EL (cell line): ENCODE measurements at places on chromosomes 3 and 15.
A peak's percentile ranks its signal among the peaks of the same experiment; 100 is the strongest.

DNA sequence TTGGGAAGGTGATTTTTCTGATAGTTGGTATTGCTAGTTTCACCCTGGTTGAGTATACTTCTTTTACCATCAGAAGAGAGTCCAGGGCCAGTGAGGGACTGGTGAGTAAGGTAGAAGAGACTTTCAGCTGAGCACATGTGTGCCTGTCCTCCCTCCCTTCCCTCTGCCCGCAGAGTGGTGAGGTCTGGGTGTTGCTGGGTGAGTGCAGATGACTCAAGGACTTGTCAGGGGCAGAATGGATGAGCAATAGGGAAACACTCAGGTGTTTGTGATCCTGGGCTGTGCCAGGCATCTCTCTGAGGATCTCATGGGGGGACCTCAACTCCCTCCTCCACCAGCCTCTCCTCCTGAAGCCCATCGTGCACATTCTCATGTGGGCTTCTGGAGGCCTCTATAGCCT, 76.0 kb upstream of the GSK3B start:
- DNase-seq: peak; percentile 91

- DNase-seq: peak; percentile 36
Observed at GRCh38 chr3:40309925-40310695, 603 bp downstream of the EIF1B start.

DNA sequence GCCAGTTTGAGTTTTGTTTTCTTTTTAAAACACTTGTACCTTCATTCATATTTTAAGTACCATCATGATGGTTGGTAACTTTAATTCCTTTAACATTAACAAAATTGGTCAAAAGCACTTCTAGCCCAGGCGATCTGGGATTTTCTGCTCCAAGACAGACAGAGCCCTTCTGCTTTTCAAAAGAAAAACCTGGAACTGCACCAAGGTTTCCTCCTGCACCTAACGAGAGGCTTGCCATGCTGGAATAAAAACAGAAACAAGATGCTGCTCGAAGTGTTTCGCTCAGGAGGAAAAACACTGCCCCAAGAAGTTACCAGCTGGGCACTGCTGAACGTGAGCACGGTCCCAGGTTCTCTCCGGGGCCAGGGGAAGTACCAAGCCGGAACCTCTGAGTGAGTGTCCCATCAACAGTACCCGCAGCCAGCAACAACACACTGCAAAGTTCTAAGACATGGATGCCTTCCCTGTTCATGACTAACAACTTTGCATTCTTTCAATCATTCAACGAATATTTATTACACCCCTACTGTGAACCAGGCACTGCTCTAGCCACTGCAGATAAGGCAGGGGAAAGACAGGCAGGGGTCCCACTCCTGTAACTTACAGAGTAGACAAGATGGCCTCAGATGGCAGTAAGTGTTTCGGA, 98.8 kb downstream of the XXYLT1 start:
- DNase-seq: no peak

GRCh38 chr3:5553203-5553602, 365.7 kb downstream of the EDEM1 start:
- DNase-seq: no peak

GRCh38 chr15:72925661-72926060, 126.6 kb upstream of the NEO1 start:
- no peak for DNase-seq

- peak; percentile 99 for DNase-seq
Observed at GRCh38 chr15:39404767-39405181, 176.1 kb upstream of the THBS1 start.

- DNase-seq: no peak
Observed at GRCh38 chr3:46667061-46667621, 26.3 kb downstream of the ALS2CL start.

GRCh38 chr3:33372218-33373081, 67.8 kb downstream of the UBP1 start:
- peak; percentile 77 for DNase-seq

- DNase-seq: peak; percentile 27
Observed at GRCh38 chr3:66480666-66481065, 20.2 kb downstream of the LRIG1 start.

DNA sequence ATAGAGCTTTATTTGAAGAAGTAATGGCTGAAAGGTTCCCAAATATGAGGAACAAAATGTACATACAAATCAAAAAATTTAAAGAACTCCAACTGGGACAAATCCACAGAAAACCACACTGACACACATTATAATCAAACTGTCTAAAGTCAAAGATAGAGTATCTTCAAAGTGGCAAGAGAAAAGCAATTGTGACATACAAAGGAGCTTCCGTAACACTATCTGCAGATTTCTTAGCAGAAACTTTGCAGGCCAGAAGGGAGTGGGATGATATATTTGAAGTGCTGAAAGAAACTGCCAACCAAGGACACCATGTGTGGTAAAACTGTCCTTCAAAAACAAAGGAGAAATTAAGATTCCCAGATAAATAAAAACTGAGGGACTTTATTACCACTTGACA, 91.9 kb downstream of the SENP2 start:
- no peak for DNase-seq

GRCh38 chr3:38036906-38037305, 2.1 kb upstream of the DLEC1 start:
- DNase-seq: no peak

- DNase-seq: peak; percentile 67
Observed at GRCh38 chr3:72347819-72348319, 500.4 kb downstream of the SHQ1 start.

GRCh38 chr15:89790661-89791060, 14.5 kb downstream of the MESP2 start:
- DNase-seq: no peak

- DNase-seq: peak; percentile 16
Observed at GRCh38 chr3:28835751-28836150, 445.1 kb upstream of the RBMS3 start.

GRCh38 chr3:131975047-131975446, 59.8 kb downstream of the CPNE4 start:
- no peak for DNase-seq

DNA sequence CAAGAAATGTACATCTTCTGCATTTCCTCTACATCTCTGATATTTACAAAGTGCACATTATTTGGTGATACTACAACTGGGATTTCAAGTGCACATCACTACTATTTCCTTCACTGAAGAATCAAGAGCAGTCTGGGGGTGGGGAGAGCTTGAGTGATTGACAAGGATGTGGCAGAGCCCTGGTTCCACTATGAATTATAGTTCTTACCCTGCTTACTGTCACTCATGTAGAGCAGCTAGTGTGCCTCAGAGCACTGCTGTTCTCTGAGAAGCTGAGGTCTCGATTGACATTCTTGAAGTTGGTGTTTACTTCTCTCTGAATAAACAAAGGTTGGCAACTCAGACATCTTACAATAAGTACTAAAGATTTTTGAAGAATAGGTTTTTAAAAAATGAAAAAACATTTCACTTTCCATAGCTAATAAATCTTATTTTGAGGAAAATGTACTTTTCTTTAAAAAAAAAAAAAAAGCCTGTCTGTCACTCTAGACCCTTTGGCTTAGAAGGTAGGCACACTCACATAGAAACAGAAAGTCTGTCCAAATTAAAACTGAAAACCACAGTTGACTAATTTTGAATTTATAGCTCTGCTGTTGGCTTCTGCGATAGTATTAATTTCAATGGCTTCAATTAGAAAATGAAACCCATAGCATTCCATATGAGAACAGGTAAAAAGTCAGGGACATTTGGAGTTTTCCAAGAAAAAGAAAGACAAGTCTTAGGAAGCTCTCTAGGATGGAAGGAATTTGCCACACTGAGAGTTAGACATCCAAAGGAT, 5.6 kb downstream of the GREM1 start:
- no peak for DNase-seq

DNA sequence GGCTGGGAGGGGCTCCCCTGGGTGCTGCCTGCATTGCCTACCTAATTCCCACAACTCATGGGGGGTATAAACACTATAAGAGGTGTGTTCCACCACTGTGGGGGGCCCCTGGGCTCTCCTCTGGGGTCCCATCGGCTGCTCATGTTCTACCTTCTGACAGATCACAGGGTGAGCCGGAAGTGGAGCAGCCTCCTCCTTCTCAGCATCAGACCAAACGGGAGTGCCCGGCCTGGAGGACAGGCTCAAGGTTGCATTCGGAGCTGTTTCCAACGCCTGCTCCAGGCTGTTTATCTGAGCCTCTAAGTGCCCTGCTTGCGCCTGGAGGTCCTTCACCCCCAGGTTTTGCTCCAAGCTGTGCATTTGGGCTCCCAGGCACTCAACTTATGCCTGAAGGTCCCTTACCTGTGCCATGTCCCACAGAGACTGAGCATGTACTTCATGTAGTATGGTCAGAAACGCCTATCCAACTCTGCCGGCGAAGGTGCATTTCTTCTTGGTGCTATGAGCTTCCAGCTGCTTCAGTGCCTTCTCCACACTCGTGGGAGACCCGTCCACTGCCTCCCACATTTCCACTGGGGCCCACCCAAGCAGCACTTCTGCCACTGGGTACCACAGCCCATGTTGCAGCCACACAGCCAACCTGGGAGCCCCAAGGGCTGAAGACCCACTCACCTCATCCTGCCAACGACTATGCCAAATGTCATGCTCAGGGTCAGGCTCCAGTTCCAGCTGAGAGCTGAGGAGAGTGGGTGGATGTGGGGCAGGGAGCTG, 232.1 kb downstream of the IGSF11 start:
- DNase-seq: no peak

- DNase-seq: no peak
Observed at GRCh38 chr3:143011705-143012104, 10.3 kb downstream of the U2SURP start.

GRCh38 chr3:61875046-61875844, 313.9 kb downstream of the PTPRG start:
- DNase-seq: no peak

DNA sequence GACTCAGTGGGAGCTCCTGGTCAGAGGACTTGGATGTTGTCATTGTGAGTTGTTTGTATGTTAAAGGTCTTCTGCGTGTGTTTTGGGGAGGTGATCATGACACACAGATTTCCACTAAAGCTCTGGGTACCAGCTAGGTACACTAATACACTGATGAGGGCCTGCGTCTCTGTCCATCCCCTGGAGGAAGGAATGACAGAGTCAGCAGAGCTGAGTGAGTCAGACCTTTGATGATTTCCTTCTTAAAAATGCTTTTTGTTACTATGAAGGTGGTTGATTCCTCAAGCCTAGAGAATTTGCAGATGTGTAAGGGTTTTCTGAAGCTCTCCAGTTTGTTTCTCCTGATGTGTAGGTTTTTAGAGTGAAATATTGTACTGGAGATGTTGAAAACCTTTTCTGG, 424.1 kb upstream of the TPM1 start:
- peak; percentile 91 for DNase-seq

DNA sequence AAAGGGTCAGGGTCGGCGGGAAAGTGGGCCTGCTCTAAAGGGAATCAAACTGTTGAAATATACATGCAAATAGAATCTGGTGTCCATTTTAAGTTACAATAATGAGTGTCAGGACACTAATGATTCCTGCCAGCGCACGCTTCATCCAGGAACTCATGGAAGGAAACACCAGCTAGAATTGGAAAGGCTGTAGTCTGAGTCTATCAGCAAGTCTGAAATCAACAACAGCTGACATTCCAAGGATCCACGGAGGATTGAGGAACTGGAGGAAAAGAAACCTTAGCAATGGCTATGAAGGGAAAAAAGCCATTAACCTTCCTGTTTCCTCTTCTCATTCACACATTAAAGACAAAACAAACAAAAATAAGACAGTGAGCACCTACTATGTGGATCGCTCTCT, 1063.1 kb downstream of the NTRK3 start:
- no peak for DNase-seq

DNA sequence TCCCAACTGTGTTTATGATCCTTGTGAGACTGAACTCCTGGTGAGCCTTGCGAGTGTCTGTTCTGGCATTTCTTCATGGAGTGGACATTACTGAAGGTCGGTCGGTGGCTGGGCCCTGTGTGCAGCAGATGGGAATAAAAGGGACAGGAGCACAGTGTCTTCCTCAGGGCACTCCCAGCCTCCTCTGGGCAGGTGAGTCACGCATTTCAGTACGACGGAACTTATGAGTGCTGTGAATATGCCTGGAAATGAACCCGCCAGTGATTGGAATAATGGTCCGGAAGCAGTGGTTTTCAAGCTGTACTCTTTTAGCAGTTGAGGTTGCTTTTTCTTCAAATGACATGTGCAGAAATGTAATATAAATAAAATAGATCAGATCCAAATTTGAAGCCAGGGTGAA, 55.1 kb downstream of the LARS2 start:
- no peak for DNase-seq

DNA sequence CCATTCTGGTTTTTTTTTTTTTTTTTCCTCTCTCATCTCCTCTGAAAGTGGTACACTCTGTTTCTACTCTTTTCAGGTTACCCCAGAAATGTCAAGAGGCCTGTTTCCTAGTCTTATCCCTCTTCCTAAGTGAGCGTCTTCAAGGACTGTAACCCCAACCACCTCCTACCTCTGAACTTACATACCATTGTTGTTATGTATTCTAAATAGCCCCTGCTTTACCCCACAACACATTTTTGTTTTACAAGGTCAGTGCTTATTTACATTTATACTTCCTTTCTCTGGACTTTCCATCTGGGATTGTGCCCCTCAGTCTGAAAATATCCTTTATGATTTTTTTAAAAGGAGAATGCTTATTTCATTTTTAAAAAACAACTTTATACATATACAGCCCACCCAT, 38.8 kb downstream of the PTH1R start:
- no peak for DNase-seq

DNA sequence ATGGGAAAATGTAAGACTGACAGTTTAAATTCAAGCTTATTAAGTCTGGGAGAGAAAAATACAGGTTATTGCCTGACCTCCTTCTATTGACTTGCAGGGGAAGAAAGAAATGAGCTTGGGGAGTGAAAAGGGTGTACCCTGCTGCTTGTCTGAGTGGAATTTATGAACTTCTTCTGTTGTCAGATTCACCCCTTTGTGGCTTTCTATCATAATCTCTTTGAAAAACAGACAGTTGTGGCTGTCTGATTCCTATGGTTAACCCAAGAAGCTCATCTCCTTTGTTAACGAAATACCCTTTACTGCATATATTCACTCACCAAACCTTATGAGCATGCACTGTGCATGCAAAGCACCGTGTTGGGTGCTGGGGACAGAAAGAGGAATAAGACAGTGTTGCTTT, 22.5 kb downstream of the GPD1L start:
- no peak for DNase-seq

GRCh38 chr3:44419116-44419922, 58.2 kb downstream of the ZNF445 start:
- no peak for DNase-seq

DNA sequence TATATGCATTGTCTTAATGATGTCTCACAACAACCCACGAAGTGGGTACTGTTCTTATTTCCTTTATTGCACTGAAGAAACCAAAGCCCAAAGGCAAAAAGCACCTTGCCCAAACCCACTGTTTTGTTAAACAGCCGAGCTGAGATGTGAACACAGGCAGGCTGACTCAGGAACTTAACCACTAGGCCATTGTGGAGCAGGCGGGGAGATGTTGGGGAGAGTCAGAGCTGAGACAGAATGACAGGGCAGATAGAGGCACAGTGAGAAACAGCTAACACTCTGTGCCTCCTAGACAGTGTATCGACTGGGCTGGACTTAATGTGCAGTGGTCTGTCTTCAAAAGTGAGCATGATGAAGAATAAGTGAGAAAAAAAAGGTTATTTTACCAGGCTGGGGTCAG, 56.5 kb downstream of the RPLP1 start:
- DNase-seq: no peak

GRCh38 chr3:31624083-31624709, 91.5 kb downstream of the STT3B start:
- no peak for DNase-seq

GRCh38 chr3:71194785-71195184, 388.7 kb downstream of the FOXP1 start:
- DNase-seq: no peak
